ENCODE measurements at places on chromosomes 6 and 20.
A peak's percentile ranks its signal among the peaks of the same experiment; 100 is the strongest.

DNA sequence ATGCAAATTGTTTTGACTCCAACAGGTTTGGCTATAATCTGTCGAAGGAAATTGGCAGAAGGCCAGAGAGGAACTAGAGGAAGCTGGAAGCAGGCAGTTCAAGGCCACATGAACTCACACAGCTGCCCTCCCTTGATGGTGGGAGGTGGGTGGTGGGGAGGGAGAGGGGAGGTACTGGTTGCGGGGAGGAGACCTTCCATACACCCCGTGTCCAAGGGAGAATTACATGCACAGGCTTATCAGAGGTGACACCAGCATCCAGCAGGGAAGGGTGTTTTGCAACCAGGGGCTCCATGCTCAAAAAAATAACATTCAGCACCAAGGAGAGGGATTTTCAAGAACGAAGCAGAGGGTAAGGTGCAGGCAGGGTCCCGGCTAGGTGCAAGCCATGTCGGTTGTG is 9.1 kb downstream of the PRND start:
- DNase-seq: no peak

- DNase-seq: no peak
Observed at GRCh38 chr6:10690651-10691445, 3.6 kb downstream of the C6orf52 start.

DNA sequence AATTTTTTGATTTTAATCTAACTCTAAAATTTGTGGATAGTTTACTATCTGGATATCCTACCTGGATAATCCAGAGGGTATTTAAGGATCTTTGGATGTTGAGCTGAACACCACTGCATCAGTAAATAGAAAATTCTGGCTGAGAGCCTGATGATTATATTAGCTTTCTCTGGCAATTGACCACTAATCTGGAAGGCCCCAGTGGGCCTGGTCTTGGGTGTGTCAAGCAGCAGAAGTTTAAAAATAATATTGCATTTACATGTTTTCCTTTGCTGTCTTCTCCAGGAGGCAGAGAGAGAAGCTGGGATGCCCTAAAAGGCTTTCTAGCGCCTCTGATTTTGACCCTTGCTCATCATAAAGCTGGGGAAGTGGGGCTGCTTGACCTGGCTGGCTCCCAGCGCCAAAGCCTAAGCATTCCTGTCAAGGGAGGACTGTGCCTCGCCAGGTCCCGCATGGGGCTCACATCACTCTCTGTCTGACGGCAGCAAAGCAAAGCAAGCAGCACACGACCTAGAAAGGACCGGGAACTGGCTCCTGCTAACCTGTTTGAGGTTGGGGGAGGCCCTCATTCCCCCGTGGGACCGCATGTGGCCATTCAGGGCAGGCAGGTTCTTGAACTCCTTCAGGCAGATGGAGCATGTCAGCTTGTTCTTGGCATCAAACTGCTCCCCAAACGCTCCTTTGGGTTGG is 46.6 kb upstream of the MRPS10 start:
- DNase-seq: no peak

GRCh38 chr6:56909115-56909907 is 45.6 kb upstream of the BEND6 start:
- no peak for DNase-seq

- DNase-seq: no peak
Observed at GRCh38 chr6:122033564-122034181, 365.8 kb upstream of the HSF2 start.

- DNase-seq: no peak
Observed at GRCh38 chr6:21740376-21741124, 147.0 kb downstream of the SOX4 start.

DNA sequence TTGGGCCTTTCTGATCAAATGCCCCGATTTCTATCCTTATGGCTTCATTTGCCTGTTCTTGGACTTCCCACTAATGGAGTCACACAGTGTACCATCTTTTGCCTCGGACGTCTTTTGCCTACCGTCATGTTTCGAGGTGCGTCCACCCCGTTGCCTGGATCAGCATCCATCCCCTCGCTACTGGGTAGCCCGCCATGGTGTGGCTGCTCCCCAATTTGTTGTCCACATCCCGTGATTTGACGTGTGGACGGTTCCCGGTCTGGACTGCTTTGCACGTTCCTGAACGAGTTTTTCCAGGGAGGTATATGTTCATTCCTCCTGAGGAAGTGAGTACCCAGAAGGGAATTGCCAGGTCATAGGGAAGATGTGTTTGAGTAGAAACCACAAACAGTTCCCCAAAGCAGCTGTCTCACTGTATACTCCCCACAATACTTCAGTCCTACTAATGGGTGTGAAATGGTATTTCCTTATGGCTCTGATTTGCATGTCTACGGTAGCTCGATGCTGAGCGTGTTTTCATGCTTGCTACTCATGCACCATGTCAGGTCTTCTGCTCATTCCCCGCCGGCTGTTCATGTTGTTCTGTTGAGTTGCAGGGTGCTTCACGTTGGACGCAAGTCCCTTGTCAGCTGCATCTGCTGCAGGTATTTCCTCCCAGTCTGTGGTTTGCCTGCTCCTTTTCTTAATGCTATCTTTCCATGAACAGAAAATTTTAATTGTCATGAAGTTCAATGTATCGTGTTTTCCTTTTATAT is 86.8 kb upstream of the AFDN start:
- no peak for DNase-seq

- no peak for DNase-seq
Observed at GRCh38 chr6:7215798-7216231, 97.2 kb downstream of the SSR1 start.

DNA sequence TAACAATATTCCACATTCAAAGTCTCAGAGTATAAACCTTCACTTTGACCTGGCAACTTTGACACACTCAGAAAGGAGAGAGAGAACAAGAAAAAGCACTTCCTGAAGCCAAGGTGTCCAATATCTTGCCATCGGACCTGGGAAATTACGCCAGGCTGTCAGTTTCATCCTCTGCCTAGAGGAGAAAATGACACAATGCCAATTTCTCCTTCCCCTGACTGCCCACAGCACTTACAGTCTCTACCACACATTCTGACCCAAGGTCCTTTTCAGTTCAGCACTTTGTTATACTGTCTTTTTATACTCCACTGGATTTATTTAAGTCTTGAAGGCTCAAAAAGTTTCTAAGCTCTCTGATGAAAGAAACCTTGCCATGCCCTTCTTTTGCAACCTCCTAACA is 250.4 kb downstream of the GMPR start:
- DNase-seq: no peak

DNA sequence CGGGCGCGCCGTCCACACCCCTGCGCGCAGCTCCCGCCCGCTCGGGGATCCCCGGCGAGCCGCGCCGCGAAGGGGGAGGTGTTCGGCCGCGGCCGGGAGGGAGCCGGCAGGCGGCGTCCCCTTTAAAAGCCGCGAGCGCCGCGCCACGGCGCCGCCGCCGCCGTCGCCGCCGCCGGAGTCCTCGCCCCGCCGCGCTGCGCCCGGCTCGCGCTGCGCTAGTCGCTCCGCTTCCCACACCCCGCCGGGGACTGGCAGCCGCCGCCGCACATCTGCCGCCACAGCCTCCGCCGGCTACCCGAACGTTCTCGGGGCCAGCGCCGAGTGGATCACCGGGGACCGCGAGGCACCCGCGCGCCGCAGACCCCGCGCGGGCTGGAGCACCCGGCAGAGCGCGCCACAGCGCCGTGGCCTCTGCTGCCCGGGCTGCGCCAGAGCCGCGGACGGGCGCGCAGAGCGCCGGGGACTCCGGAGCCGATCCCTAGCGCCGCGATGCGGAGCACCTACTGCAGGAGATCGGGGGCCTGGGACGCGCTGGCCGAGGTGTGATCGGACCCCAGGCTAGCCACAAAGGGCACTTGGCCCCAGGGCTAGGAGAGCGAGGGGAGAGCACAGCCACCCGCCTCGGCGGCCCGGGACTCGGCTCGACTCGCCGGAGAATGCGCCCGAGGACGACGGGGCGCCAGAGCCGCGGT is at the start of gene BMP2:
TSS of gene BMP2 (plus strand) at position 151 of the 692 bp plus-strand sequence. CDS start 2,441 bp downstream, outside the sequence.
- DNase-seq: peak; percentile 92

DNA sequence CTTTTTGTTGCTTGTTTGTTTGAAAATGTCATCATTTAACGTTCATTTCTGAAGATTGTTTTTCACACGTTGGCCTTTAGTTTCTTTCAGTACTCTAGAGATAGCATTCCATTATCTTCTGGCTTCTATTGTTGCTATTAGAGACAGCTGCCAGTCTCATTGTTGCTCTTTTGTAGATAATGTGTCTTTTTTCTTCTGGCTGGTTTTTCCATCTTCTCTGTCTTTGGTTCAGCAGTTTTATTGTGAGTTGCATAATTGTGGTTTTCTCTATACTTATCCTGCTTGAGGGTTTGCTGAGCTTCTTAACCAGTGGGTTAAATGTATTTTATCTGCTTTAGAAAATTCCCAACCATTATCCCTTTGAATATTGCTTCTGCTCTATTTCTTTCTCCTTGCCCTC is 23.2 kb upstream of the AIG1 start:
- no peak for DNase-seq

GRCh38 chr6:149696901-149697300 is 21.0 kb downstream of the LATS1 start:
- DNase-seq: no peak

DNA sequence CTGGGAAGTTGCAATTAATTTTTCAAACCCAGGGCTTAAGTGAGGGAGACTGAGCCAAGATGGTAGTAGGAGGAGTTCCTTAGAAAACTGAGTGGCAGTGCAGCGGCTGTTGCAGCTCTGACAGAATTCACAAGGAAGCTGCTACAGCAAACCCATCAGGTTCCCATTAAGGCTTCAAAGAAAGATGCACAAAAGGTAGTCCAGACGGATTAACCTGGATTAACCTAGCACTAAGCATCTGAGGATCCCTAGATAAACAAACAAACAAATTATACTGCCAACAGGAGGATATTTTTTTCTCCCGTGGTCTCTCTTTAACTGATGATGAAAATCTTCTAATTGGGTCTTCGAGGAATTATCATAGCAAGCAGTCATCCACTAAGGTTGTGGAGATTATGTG is 5.2 kb downstream of the TENT5A start:
- no peak for DNase-seq

- DNase-seq: no peak
Observed at GRCh38 chr6:87909849-87910248, 137.8 kb upstream of the SPACA1 start.

DNA sequence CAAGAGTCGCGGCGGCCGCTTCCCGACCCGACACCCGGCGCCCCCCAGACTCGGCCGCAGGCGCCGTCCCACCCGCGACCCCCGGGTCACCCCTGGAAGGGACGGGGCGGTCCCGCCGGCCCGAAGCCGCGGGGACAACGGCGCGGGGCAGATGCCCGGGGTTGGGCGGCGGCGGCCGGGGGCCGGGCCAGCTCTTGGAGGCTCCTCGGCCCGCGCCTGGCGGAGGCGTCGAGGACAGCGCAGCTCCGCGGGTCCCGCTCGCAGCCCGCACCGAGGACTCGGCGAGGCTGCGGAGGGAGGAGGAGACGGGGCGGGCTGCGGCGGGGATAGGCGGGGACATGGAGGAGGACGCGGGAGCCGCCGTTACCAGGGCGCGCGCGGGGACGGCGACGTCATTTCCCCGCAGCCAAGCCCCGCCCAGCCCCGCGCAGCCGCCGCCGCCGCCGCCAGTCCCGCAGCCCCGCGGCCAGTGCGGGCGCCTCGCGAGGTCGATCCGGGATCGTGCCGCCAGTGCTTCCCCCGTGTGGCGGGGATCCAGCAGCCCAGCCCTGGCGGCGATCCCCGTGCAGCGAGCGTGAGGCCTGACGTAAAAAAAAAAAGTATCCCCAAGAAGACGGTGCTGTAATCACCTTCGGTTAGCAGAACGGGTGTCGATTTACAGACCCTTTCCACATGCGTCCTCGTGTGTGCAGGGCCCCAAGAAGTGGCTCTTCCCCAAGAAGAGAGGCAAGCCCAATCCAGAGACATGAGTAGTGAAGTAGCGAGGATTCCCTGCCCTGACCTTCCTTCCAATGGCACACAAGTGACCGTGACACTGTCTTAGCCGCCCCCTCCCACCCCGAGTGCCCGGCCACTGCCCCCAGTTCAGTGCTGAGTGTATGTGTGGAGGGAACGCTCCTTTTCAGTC is at the start of gene FAM184A:
TSS of gene FAM184A (minus strand) at position 289 of the 907 bp plus-strand sequence. CDS start 365 bp downstream, outside the sequence.
- DNase-seq: peak; percentile 96

DNA sequence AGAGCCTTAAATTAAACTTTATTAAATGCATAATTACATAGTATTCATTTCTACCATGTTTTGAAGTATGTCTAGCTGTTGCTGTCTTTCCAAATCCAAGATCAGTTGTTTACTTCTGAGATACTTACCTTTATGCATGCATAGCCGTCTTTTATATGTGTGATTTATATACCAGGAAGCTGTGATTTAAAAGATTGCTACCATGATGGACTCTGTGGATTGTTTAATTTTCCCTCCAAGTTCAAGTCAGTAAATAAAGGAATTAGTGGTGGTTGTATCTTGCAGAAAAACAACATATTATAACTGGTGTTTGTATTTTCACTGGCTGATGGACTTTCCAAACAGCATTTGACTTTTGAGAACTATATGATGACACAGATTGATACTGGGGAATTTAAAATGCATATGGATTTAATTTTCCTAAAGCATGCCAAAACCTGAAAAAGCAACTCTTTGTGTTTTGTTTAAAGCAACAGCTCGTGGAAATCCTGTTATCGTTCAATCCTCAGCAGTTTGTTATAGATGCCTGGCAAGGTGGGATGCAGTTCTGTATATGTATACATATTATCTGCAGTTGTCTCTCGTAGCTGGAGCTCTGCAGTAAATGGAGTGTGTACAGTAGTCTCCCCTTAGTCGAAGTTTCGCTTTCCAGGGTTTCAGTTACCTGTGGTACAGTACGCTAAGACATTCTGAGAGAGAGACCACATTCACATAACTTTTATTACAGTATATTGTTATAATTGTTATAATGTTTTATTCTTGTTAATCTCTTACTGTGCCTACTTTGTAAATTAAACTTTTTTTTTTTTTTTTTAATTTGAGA is 77.1 kb downstream of the CBFA2T2 start:
- DNase-seq: no peak

GRCh38 chr6:119128252-119128912 is 49.9 kb upstream of the FAM184A start:
- DNase-seq: no peak

DNA sequence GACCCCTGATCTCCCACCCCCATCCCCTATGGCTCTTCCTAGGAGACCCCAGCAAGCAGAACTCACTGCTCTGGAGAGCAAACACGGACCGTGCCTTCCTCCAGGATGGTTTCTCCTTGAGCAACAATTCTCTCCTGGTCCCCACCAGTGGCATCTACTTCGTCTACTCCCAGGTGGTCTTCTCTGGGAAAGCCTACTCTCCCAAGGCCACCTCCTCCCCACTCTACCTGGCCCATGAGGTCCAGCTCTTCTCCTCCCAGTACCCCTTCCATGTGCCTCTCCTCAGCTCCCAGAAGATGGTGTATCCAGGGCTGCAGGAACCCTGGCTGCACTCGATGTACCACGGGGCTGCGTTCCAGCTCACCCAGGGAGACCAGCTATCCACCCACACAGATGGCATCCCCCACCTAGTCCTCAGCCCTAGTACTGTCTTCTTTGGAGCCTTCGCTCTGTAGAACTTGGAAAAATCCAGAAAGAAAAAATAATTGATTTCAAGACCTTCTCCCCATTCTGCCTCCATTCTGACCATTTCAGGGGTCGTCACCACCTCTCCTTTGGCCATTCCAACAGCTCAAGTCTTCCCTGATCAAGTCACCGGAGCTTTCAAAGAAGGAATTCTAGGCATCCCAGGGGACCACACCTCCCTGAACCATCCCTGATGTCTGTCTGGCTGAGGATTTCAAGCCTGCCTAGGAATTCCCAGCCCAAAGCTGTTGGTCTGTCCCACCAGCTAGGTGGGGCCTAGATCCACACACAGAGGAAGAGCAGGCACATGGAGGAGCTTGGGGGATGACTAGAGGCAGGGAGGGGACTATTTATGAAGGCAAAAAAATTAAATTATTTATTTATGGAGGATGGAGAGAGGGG is 1.4 kb downstream of the LTA start:
- DNase-seq: no peak

Measured in posterior cingulate gyrus (tissue), 11 donors.